ENCODE measurements at places on chromosomes 1 and 21.
A peak's percentile ranks its signal among the peaks of the same experiment; 100 is the strongest.

GRCh38 chr1:22055463-22055862 is 3.0 kb downstream of the CDC42 start:
- no peak for DNase-seq

DNA sequence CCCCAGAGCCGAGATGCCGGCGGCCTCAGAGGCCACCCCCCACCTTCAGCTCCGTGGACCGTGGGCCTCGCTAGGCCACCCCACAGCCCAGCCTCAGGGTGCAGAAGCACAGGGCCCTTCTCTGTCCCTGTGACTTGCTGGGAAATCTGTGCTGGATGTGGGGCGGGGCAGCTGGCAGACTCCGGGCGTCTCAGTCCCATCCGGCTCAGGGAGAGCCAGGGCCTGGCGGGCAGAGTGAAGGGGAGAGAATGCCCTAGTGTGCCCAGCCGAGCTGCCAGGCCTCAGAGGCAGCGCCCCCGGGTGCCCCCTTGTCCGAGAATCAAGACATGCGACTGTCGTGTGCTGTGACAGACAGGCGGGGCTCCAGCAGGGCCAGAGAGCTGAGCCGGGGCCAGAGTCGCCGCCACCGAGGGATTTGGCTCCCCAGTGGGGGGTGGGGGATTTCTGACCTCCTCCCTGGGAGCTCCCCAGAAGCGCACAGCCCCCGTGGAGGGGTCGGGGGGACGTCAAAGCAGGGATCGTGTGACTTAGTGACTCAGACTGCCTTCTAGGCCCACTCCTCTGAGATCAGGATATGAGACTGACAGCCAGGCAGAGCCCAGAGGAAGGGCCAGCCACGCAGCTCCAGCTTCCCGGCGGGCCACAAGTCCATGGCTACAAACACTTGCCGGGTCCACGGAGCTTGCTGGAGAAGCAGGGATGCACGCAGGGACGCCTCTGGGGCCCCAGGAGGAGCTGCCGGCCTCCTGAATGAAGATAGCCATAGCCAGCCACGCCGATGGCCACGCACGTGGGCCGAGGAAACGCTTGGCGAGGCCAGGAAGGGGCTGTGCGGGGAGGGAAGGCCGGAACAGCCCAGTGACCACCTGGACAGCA is 11.9 kb downstream of the COL6A1 start:
- DNase-seq: peak; percentile 3

GRCh38 chr1:29674627-29675326 is 438.5 kb downstream of the PTPRU start:
- DNase-seq: no peak

DNA sequence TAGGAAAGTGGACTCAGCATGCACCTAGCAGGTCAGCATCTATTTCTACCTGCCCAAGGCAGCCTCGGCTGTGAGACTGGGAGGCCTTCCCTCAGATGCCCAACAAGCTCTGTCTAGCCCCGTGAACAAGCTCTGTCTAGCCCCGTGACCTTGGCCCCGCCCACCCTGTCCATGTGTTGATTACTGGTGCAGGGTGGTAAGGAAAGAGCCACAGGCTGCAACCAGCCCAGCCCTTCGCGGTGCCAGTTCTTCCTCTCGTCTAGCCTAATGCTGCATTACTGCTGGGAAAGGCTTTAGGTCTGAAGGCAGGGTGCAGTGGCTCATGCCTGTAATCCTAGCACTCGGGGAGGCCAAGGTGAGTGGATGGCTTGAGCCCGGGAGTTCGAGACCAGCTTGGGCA is 2.2 kb downstream of the GPR153 start:
- no peak for DNase-seq

GRCh38 chr1:221696027-221696426 is 45.9 kb downstream of the DUSP10 start:
- no peak for DNase-seq

DNA sequence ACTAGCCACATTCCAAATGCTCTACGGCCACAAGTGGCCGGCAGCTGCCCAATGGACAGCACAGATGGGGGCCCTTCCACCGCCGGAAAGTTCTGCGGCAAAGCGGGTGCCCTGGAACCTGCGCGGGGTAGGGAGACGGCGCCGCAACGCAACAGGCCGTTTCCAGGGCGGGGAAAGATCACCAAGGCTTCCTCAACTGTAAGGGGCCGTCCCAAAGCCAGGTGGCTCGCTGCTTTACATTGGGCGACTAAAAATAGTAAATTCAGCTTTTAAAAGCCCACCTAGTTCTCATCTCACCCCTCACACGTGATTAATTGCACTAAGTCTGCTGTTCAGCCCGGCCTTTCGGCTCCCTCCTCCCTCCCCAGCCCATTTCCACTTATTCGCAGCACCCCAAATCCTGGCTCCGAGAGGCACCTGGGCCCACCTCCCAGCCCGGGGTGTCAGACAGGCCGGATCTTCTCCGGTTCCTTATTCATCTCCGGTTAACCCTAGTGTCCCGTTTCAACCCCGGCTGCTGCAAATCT is 643 bp downstream of the CFAP298 start:
- no peak for DNase-seq

All from activated T-helper 1 cell treated with anti-CD3 and anti-CD28 coated beads, Interleukin-2, amount 50 U/mL, for 16 hours (primary cell).